ENCODE measurements at places on chromosomes 16 and 17.

GRCh38 chr17:29084541-29085146, 41.7 kb downstream of the PIPOX start:
- DNase-seq, result no peak

GRCh38 chr16:47780213-47780875, 319.2 kb downstream of the PHKB start:
- no peak for DNase-seq

GRCh38 chr16:81515281-81515680, 70.7 kb downstream of the CMIP start:
- no peak for DNase-seq

GRCh38 chr16:2437032-2437790, 8.0 kb downstream of the CCNF start:
- peak; percentile 29 for DNase-seq

DNA sequence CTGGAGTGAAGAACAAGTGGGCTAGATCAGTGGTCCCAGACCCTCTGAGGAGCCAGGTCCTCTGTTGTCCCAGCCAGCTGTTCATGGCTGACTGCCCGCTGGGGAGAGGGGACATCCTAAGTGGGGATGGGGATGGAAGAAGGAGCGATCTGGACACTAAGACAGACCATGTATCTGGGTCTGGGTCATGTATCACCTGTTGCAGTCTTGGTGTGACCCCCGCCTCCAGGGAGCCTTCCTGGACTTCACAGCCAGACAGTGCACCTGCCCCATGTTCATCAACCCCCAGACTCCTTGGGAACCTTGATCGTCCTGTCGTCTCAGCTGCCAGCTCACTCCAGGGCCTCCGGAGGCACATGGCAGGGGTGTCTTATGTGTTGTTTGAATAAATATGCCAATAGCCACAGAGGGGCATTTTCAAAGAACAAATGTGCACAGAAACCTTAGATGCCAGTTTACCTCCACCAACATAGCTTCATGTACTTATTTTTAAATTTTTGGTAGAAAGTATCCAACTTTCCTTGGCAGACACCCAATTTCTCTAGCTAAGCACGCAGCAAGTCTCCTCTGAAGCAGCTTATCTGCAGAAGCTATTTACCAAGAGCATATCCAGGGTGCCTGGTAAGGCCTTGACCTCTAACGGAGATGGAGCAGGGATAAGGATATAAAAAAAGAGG, 43.2 kb downstream of the CRISPLD2 start:
- no peak for DNase-seq

DNA sequence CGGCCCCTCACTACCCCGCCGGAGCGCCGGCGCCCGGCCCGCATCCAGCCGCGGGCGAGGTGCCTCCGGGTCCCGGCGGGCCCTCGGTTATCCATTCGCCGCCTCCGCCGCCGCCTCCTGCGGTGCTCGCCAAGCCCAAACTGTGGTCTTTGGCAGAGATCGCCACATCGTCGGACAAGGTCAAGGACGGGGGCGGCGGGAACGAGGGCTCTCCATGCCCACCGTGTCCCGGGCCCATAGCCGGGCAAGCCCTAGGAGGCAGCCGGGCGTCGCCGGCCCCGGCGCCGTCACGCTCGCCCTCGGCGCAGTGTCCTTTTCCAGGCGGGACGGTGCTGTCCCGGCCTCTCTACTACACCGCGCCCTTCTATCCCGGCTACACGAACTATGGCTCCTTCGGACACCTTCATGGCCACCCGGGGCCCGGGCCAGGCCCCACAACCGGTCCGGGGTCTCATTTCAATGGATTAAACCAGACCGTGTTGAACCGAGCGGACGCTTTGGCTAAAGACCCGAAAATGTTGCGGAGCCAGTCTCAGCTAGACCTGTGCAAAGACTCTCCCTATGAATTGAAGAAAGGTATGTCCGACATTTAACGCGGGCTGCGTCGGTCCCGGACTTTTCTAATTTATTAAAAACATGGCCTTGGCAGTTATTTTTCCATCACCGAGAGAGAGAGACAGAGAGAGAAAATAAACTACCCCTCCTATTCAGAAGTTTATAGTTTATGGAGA, 2.8 kb downstream of the IRX5 start:
- peak; percentile 69 for DNase-seq

DNA sequence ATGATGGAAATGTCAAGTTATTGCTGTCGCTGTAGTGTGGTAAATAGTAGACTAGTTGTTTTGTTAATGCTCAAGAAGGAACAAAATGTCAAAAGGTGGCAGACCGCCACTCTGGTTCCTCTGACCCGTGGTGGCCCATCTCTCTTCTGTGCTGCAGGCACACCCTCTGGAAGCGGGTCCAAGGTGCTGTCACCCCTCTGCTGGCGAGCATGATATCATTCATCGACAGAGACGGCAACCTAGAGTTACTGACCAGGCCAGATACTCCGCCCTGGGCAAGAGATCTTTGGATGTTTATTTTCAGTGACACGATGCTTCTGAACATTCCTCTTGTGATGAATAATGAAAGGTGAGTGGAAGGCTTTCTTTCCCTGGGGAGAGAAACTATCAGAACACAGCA, 56.8 kb upstream of the ENDOV start:
- DNase-seq, result no peak

DNA sequence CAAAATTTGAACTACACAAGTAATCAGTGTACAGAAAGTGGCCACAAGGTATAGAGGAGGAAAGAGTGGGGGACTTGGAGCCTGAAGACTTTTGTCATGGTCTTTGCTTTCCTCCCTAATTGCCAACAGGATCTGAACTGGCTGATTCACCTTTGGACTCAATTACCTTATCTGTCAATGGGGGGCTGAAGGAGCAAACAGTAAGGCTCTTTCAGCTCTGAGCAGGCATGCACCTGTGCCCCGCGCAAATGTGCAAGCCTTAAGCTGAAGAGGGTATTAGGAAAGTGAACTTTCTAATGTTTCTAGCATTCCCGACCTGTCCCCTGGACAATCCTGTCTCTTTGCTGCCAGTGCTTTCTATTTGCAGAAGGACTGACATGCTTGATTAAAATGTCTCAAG, 302.7 kb downstream of the CA10 start:
- no peak for DNase-seq

- no peak for DNase-seq
These were observed 3.1 kb upstream of the WWOX start for GRCh38 chr16:78096386-78096785.

DNA sequence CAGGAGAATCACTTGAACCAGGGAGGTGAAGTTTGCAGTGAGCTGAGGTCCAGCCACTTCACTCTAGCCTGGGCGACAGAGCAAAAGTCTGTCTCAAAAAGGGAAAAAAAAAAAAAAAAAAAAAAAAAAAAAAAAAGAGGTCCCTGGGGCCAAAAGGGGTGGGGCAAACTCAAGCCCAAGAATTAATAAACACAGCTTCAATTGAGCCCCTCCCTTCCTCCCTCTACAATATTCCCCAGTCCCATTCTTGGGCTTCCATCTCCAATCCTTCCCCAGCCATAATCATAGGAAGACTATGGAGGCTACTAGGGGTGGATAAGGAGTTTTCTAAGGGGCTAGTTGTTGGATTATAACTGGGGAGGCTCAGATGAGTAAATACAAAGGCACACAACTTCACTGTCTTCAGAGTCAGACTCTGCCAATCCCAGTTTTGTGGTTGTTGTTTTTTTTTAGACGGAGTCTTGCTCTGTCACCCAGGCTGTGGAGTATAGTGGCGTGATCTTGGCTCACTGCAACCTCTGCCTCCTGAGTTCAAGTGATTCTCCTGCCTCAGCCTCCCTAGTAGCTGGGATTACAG, 9.5 kb downstream of the CAVIN1 start:
- no peak for DNase-seq

DNA sequence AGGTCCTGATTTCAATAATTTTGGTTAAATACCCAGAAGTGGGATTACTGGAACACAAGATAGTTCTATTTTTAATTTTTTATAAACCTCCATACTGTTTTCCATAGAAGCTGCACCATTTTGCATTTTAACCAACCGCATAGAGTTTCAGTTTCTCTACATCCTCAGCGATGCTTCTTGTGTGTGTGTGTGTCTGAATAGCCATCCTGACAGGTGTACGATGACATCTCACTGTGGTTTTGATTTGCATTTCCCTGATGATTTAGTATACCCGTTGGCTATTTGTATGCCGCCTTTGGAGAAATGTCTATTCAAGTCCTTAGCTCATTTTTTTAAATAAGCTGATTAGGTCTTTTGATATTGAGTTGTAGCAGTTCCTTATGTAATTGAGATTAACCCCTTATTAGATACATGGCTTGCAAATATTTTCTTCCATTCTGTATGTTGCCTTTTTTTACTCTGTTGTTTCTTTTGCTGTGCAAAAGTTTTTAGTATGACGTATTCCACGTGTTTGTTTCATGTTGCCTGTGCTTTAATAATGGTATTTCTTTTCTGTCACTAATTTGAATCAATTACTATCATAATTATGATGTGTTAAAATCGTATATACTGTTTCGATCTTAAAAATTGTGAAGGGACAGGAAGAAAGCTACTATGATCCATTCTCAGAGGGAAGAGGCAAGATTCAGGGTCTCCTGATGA, 227.2 kb upstream of the MON1B start:
- DNase-seq, result no peak

DNA sequence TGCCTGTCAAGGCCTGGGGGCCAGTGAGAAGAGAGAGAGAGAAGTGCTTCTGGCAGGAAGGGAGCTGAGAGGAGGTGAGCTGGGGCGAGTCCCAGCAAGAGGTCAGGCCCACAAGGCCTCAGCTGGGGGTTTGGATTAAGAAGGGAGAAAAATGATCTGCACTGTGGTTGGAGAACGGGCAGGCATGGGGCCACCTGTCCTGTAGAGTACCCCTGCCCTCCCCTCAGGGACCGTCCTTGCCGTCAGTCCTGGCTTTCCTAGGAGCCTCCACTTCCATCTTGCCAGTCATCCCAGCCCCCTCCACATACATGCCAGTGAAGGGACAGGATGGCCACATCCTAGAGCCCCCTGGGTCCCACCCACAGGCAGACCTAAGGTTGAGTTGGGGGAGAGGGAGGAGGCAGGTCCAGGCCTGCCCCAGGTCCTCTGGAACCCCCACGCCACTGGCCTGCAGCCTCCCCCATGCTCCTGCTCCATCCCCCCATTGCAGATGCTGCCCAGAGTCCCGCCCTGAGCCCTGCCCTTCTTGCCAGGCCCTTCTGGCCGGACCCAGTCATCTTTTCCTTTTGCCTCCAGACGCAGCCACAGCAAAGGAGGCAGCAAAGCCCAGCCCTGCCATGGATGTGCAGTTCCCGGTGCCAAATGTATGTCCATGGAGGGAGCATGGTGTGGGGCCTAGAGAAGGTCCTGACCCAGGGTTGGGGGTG, 18.9 kb downstream of the KATNB1 start:
- no peak for DNase-seq

- no peak for DNase-seq
These were observed 38.5 kb downstream of the TBC1D16 start for GRCh38 chr17:79997011-79997660.

DNA sequence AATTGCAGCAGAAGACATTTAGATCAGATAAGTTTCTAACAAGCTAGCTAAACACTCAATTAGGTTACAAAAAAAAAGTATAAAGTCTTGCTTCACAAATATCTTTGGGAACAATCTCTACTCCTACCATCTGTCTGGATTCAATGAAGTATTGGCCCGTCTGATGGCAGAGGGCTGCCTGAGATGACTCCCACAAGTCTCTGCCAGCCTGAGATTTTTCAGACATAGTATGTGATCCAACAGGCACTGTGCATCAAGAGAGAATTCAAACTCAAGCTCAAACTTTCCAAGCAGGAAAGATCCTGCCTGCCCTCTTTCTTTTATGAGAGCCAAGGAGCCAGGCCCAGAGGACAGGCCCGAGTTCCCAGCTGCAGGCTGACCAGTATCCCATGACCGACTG, 22.6 kb downstream of the SLC39A11 start:
- no peak for DNase-seq

DNA sequence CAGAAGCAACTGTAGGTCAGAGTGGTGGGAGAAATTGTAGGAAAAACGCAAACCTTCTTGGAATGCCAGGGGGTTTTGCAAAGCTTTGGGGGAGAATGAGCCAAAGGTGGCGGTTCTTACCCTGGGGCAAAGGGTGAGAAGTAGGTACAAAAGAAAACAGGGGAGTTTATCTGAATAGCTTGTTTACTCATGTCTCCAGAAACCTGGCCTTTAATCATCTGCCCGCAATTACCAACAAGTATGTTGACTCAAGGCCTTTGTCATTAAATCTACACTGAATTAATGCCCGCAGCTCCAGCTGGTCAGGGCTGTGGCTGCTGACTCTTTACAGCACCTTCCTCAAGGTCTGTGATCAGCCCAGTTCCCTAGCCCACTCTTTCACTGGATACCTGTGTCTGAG, 320.1 kb downstream of the CBLN1 start:
- no peak for DNase-seq

GRCh38 chr17:75795820-75796607, 11.4 kb downstream of the UNK start:
- no peak for DNase-seq

Measured in upper lobe of right lung (tissue), 1 donor.